ENCODE measurements at places on chromosomes 2 and 18.

GRCh38 chr2:70806013-70806412 is 14.4 kb downstream of the CLEC4F start:
- no peak for DNase-seq

GRCh38 chr2:10398496-10398895 is 49.6 kb downstream of the ODC1 start:
- no peak for DNase-seq

- no peak for DNase-seq
Measured at GRCh38 chr2:199668645-199669044, 182.3 kb downstream of the FTCDNL1 start.

DNA sequence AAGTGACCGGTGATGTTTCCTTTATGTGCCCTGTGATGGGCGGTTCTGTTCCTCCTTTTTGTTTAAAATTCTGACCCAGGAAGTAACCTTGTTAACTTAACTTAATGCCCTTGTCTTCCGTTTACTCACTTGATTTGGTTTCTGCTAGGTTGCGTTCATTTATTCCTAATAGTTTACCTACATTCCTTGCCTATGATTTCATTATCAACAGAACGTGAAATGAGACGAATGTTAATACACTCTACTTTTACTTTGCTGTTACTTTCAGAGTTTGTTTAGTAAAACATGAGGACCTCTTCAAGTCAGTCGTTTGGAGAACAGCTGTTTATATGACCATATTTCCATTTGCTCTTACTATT is 638 bp downstream of the CEP192 start:
- DNase-seq: no peak

DNA sequence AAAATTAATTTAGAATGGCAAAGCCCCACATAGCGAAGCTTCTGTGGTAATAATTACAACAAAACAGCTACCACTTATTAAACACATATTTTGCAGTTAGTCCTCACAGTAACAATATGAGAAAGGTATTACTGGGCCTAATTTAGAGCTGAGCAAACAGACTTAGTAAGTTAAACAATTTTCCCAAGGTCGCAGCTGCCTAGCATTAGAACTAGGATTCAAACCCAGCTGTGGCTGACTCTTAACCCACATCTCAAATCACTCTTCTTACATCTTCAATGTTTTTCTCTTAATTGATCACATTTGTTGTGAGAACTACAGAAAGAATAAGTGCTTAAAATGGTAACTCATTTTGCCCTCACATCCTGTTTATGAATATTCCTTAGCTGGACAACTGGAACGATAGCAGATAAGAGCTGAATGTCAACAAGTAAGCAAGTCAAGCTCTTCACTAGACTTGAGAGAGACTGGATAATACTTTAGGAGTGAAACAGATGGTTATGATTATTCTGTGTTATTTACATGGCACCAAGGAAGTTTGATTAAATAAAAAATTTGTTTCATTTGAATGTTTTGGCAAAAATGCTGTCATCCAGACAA is 59.4 kb upstream of the TMEM17 start:
- no peak for DNase-seq

DNA sequence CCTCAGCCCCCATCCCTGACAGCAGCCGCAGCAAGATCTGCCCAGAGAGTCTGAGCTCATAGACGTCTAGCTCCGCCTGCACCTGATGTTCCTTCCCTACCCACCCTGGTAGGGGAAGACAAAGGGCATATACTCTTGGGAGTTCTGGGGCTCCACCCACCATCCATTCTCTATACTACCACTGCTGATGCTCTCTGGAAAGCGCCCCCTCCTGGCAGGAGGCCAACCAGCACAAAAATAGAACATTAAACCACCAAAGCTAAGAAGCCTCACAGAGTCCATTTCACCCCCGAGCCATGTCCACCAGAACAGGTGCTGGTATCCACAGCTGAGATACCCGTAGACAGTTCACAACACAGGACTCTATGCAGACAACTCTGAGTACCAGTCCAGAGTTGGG is 662.6 kb upstream of the FAM98A start:
- no peak for DNase-seq

- no peak for DNase-seq
Measured at GRCh38 chr2:79387431-79387830, 125.4 kb upstream of the CTNNA2 start.

DNA sequence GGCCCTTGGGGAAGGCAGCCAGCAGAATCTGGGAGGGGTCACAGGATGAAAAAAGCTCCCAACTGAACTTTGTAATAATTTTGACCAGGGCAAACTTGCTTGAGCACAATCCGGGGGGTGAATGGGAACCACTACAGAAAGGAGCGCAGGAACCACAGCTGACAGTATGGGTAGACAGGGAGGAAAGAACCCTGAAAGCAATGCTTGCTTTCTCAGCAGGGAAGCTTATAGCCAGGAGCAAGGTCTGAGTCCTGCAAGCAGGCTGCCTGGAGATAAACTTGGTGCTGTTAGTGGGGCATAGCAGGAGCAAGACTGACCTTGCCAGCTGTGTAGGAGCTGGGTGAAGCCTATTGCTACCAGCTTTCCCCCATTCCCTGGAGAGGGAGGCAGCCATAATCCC is 195.2 kb downstream of the MTCL1 start:
- no peak for DNase-seq

DNA sequence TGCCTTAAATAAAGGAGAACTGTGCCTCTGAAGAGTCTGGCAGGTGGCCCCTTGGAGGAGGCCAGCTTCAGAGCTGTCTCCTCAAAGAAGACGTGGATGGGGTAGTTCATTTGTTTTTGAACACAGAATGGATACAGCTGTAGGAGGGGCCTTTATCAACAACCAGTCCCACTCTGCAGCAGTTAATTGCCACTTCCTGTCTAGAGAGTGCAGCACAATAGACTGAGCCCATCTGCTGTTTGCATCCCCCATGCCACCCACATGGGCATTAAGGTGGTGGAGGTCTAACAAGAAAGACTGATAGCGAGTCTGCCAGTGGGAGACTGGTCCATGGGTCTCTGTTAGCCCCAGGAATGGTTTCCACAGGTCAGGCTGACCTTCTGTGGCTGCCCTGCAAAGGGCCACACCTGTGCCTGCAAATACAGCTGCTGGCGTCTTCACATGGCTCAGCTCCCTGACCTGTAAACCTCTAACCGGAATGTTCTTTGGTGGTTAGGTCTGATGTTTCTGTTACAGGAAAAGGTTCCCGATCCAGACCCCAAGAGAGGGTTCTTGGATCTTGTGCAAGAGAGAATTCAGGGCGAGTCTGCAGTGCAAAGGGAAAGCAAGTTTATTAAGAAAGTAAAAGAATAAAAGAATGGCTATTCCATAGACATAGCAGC is 153.3 kb upstream of the ITGA6 start:
- DNase-seq: no peak

DNA sequence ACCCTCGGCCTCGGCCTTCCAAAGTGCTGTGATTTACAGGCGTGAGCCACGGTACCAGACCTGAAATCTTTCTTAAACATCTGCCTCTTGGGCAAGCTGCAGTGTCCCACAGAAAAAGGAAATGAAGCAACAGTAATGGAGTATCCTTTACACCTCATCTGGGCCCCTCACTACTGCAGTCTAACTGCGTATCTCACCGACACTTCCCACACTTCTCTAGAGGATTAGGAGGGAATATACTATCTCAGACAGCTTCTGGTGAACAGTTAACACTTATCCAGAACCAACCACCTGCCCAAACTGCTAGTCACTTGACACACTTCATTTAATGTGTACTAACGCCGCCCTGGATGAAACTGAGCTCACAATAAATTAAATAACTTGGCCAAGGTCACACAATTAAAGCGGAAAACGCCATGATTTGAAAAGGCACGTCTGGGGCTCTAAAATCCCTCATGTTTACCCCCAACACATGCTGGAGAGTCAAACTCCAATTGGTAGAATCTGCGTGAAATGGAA is 993 bp downstream of the COX7A2L start:
- no peak for DNase-seq

DNA sequence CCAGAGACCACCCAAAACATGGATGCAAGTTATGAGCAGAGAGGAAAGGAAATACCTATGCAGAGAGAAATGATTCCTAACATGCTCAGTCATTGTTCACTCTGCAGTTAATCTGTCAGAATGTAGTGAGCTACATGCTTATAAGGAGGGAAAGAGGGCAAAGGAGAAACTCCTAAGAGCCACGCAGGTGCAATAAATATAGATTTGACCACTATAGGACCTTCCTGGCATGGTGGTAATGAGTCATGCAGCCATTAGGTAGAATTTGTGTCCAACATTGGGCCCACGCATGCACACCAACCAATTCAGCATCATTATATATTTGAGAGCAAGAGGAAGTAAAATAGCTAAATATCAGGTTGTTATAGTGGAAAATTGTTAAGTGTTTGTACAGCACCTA is 699.9 kb downstream of the DSC3 start:
- no peak for DNase-seq

DNA sequence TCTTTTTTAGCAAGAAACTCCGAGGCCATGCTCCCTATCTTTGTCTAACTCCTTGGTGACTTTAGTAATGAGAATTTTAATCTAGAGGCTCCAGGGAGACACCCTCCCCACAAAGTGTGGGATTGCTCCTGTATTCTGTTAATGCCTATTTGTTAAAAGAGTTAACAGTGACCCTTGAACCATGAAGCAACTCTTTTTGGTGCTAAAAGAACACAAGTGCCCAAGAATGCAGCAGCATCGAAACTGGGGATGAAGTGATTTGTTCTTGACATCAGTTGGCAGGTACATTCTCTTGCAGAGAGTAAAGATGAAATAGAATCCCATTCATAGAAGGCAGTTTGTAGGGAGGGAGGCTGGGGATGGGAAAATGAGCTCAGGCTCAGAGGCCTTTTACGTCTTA is 50.0 kb downstream of the FMNL2 start:
- DNase-seq: no peak

DNA sequence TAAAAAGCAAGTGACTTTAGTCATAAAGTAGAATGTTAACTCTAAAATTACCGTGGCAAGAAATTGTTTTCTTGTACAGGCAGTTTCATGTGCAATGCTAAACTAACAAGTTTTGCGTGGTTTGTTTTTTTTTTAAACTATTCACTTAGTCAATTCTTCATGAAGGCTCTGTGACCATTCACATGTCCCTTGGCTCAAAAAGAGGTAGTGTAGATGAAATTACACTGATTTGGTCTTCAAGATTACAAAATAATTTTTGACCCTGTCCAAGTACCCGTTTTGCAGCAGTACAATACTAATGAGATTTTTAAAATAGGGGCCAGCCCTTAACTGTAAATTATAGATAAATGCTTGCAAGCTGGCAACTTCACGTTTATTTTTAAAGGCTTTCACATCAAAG is 1.3 kb downstream of the TMEM131 start:
- no peak for DNase-seq

DNA sequence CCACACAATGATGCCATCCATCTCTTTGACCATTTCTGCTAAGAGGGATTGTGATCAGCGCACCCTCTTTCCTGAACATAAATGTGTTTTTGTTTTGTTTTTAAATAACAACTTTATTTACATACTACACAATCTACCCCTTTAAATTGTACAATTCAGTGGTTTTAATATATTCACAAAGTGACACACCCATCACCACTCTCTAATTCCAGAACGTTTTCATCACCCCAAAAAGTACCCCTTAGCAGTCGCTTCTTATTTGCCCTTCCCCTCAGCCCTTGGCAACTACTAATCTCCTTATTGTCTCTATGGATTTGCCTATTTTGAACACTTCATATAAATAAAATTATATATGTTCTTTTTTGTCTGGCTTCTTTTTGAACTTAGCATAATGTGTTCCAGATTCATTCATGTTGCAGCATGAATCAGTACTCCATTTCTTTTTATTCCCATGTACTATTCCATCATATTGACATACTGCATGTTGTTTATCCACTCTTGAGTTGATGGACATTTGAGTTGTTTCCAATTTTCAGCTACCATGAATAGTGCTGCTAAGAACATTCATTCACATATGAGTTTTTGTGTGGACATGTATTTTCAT is 150.9 kb upstream of the NABP1 start:
- no peak for DNase-seq

- DNase-seq: no peak
Measured at GRCh38 chr2:46580416-46580815, 101.1 kb downstream of the TMEM247 start.

- no peak for DNase-seq
Measured at GRCh38 chr2:238422285-238422684, 4.4 kb upstream of the ASB1 start.

- DNase-seq: no peak
Measured at GRCh38 chr2:145601361-145601925, 1081.5 kb upstream of the ZEB2 start.

DNA sequence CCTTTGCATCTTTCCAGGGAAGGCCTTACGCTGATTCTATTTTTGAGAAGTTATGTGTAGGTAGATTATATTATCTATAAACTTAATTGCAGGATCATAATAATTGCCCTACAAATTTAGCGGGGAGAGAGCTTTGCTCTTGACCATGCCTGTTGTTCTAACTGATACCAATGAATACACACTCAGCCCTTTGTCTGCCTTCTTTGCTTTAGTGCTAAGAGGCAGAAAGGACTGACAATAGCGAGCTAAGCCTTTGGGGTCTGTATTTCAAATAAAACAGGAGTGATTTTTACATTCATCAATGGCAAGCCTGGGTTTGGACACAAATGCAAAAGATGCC is 115.3 kb upstream of the STON1 start:
- no peak for DNase-seq

DNA sequence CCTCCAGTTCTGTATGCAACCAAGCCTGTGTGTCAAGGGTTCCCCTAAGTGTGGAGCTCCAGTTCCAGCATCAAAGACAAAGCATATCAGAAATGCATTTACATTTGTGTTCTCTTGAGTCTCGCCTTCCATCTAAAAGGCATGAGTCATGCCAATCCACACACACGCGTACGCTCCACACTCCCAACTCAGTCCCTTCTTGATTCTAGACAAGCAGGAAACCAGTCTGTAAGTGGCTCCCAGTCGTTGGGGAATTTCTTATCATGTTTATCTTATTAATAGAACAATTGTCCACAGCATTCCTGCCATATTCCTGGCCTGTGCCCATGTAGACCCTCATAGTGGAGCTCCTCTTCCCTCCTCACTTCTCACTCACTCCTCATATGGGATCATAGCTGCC is 86.4 kb upstream of the SLC35G4 start:
- no peak for DNase-seq

DNA sequence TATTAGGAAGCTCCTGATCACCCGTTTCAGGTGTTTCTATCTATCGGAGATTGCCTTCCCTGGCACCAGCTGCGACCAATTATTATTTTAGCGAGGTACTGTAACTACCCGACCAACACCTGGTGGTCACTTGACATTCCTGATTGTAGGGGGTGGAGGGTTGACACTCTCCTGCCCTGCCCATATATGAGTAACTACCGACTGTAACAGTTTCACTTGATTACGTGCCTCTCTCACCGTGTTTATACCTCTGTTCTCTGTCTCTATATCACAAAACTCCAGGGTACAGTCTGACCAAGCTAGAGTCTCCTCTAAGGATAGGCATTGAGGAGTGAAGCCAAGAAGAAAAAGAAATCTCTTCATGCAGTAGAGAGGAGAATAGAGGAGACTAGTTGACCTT is 268.0 kb upstream of the LRATD1 start:
- no peak for DNase-seq

- no peak for DNase-seq
Measured at GRCh38 chr18:59633317-59633716, 63.9 kb downstream of the CCBE1 start.

- no peak for DNase-seq
Measured at GRCh38 chr2:241194811-241195210, 6.3 kb downstream of the ANO7 start.

- no peak for DNase-seq
Measured at GRCh38 chr2:236974148-236974547, 111.5 kb upstream of the COPS8 start.

- DNase-seq: peak; percentile 83
Measured at GRCh38 chr2:44934983-44935728, 6.3 kb upstream of the SIX3 start.

All from lower leg skin (tissue), 4 donors.